ENCODE measurements at places on chromosomes 5 and 9. TPM values are rescaled to one million over a fixed set of nuclear protein-coding genes. Genes with fewer than 3 reads are reported as not detected.

Gene KCNIP1
- total RNA-seq: 0.76 TPM

Gene NEURL1B
- 15.2 TPM for total RNA-seq

Gene PRXL2C
- 13.8 TPM for total RNA-seq

Gene LIFR
- total RNA-seq: 35.2 TPM

Gene LMX1B
- 0.10 TPM for total RNA-seq

Gene FOXD4L6
- total RNA-seq: not detected

Gene IFNB1
- not detected for total RNA-seq

Gene EQTN
- total RNA-seq: not detected

Gene FREM1
- 0.06 TPM for total RNA-seq

Gene S1PR3
- 22.3 TPM for total RNA-seq

Gene IFNA2
- not detected for total RNA-seq

Gene RABGAP1
- 21.7 TPM for total RNA-seq

Gene TYRP1
- total RNA-seq: not detected

Gene GGTA1
- total RNA-seq: 7.4 TPM

Gene GRXCR2
- total RNA-seq: not detected

Gene PDE8B
- 0.12 TPM for total RNA-seq

Gene CCL27
- total RNA-seq: not detected

Gene FOXD4L3
- not detected for total RNA-seq

All from glomerular endothelial cell (primary cell).